ENCODE measurements at places on chromosomes 16 and 17. TPM values are rescaled to one million over a fixed set of nuclear protein-coding genes. Genes with fewer than 3 reads are reported as not detected.

DNA sequence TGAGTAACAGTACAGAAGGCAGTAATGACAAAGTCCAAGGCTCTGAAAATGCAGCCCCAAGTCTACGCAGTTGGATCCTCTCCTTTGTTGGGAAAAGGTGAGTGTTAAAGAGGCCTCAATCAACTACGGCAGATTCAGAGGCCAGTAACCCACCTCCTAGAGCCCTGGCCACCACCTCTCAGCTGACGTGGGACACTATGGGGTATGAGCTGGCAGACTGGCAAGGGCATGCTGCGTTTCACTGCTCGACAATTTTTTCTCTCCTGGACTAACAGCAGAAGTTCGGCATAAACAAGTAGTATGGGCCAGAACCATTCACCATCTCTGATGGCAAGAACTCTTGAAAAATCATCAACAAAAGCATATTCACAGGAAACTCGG lies 17.2 kb downstream of the NCBP3 start:
- no peak for DNase-seq

GRCh38 chr17:33927732-33928133 lies 327.4 kb upstream of the CCL2 start:
- no peak for DNase-seq

GRCh38 chr17:48478224-48479013 lies 48.4 kb upstream of the SKAP1 start:
- no peak for DNase-seq

DNA sequence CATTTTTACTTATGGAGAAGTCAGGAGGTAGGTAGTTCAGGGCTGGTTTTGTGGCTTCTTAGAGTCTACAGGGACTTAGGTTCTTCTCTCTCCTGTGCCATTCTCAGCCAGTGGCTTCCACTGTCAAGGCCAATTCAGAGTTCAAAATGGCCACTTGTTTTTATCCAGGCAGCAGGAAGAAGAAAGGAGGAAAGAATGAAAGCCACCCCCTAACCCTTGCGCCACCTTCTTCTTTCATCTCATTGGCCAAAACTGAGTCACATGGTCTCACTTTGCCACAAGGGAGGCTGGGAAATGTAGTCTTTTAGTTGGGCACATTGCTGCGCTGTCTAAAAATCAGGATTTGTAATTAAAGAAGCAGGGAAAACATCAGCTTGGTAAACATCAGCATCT lies 60.8 kb upstream of the MED9 start:
- no peak for DNase-seq

DNA sequence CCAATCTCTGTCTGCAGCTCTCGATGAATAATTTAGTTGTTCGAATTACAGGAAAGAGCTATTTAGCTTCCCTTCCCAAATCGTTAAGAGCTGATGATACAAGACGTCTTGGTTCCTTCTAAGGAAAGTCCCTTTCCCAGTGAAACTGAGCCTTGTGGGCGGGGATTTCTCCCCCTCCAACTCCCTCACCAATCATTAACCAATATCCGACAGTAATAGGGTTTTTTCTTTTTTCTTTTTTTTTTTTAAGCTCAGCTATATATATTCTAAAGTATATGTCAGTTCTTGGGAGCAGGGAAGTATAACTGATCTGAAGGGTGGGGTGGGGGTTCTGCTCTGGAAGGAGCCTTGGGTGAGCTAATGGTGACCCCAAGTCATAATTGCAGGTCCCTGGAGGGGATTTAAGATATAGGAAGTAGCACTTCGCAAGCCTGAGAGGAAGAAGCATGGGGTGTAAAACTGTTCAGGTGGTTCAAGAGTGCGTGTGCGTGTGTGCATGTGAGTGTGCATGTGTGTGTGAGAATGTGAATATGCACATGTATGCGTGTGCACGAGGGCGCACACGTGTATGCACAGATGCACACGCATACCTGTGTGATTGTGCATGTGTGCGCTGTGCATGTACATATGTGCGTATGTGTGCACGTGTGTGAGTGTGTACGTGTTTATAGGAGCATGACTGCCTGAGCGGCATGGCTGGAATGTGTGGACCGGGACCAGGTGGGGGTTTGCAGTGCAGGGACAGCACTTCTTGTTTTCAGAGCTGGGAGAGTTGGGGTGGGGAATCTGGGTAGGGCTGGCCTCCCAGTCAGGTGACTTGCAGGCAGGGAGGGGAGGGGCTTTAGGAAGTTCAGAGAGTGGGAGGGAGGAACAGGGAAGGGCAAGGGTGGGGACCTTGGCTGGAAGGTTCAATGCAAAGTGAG lies 42.7 kb downstream of the SOCS3 start:
- no peak for DNase-seq

GRCh38 chr17:340074-340473 lies 12.5 kb downstream of the RPH3AL start:
- no peak for DNase-seq

- no peak for DNase-seq
Measured at GRCh38 chr17:76276461-76277299, 11.5 kb downstream of the UBALD2 start.

Gene TEX19
- 0.18 TPM for total RNA-seq

- no peak for DNase-seq
Measured at GRCh38 chr17:14261406-14261805, 24.7 kb upstream of the CDRT15 start.

Gene CIBAR2
- total RNA-seq: not detected

DNA sequence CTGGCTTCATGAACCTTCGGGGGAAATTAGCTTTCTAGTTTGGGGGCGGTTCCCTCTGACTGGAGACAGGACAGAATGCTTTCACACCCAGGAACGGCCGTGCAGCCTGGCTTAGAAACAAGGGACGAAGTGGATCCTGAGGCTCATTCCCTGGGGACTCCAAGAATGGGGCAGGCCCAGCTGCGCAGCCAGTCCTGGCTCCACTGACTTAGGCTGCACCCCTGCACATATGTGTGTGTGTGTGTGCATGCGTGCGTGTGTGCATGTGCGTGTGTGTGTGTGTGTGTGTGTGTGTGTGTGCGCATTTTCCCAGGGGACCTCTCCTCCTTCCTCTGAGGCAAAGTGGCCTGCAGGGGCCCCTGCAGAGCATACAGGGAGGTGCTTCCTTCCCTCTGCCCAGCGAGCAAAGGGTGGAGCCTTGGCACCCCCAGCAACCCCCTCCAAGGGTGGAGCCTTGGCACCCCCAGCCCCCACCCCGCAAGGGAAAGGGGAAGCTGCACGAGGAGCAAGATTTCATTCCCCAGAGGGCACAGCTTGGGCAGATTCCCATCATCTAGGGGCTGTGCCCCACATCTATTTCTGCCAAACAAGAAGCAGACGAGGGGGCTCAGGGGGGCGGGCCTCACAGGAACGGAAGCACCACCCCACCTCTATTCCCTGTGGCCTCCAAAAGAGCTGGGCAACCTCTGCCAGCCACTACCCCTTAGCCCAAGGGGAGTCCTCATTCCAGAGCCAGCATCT lies 97.6 kb upstream of the CBX4 start:
- DNase-seq: no peak

DNA sequence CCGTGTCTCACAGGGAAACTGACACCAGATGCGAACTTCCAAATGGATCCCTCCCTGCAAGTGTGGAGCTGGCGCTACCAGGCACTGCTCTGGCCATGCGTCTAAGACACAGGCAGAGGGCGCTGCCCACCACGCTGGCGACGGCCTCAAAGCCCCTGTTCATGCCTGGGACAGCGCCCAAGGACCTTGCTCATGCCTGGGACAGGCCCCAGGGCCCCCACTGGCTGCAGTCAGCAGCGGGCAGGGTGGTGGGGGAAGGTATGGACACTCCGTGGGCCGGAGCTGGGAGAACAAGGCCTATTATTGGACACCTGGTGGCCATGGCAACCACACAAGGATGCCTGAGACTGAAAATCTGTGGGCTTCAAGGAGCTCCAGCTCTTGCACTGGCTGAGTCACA lies 8.8 kb downstream of the ZG16B start:
- DNase-seq: peak; percentile 70

DNA sequence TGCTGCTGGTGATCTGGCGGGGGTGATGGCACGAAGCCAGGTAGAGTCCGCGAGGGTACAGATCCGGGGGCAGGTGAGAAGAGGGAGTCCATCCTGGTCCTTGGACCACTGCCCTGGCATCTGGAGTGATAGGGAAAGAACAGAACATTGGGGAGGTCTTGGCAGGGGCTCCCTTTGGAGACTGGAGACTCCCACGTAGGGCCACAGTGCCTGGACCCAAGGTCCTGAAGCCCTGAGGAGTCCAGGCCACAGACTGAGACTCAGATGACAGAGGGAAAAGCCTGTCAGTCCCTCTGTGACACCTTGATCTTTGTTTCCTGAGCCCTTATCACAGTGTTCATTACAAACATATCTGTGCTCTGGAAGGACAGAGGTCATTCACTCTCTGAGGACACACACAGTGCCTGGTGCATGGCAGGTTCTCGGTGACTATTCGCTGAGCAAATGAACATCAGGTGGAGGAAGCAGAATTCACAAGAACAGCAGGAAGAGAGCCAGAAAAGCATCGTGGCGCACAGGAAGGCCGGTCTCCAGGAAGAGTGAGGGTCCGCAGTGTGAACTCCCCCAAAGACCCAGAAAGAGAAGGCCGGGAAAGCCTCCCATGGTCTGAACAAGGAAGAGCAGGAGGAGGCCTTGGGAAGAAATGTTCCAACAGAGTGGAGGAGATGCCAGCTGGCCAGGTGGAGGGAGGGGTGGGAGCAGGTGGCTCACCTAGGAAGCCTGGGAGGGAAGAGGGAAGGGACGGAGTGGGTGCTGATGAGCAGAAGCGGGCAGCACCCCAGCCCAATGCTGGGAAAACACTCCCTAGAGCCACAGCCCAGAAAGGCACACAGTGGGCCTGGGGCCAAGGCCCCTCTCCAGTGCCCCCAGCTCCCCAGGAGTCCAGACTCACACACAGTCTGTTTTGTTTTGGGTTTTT lies 20.5 kb downstream of the PEMT start:
- no peak for DNase-seq

DNA sequence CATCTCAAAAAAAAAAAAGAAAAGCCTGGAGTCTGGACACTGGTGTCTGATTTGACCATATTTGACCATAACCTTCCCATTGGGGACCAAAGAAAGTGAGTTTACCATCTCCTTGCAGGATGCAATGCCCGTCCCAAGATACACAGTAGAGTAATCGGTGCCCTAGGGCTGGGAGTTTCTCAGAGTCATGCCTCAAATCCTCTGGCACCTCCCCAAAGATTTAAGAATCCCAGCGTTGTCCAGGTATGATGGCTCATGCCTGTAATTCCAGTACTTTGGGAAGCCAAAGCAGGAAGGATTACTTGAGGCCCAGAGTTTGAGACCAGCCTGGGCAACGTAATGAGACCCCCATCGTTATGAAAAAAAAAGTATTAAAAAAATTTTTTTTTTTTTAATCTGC lies 5.0 kb downstream of the PITPNM3 start:
- no peak for DNase-seq

GRCh38 chr17:31295489-31295871 lies 1.6 kb downstream of the OMG start:
- no peak for DNase-seq

GRCh38 chr17:36501351-36501750 lies 14.9 kb downstream of the ZNHIT3 start:
- no peak for DNase-seq

DNA sequence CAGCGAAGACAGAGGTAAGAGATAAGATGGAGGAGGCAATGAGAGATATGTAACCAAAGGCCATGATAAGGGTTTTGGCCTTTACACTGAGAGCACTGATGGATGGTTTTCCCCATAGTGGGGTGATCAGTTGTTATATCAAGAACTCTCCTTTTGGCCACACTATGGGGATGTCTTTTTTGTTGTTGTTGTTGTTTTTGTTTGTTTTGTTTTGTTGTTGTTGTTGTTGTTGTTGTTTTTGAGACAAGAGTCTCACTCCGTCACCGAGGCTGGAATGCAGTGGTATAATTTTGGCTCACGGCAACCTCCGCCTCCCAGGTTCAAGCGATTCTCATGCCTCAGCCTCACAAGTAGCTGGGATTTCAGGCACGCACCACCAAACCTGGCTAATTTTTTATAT lies 244.8 kb upstream of the DYNLRB2 start:
- no peak for DNase-seq

Gene CCL2
- total RNA-seq: not detected

Gene CRYBA1
- total RNA-seq: not detected

- DNase-seq: no peak
Measured at GRCh38 chr17:72264682-72265405, 144.0 kb downstream of the SOX9 start.

DNA sequence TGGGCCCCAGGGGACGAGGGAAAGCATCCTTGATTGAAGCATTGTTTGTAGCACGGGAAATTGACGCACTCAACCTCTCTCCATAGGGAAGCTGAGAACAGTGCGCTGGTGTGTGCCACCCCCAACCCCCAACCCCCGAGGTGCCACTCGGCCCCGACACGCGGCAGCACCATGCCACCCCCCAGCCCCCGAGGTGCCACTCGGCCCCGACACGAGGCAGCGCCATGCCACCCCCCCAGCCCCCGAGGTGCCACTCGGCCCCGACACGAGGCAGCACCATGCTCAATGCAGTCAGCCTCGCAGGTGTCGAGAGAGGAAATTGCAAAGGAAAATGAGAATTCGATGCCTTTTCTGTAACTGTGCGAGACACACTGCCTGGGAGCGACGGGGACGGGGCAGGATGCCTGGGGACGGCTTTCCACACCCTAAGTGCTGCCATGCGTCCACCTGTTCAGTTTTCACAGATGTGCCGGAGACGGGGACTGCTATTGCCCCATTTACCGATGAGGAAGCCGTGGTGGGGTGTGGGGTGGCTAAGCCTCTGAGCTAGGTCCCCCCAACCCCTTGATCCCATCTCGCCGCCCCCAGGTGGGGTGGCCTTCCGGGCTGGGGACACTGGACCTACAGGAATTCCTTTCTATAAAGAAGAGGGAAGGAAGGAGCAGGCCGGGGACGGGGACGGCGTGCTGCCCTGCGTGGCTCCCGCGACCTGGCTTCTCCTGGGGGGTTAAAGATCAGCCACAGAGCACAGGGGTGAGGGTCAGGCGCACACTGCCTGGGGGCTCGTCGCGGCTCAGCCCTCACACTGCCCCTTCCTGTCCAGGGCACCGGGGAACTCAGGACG lies 9.8 kb downstream of the CBFA2T3 start:
- no peak for DNase-seq

- DNase-seq: no peak
Measured at GRCh38 chr16:67528222-67528869, at the start of gene RIPOR1. Gene RIPOR1 (plus strand): TSS chr16:67528829. CDS start chr16:67538447, 9,618 bp downstream.

- DNase-seq: no peak
Measured at GRCh38 chr16:72827866-72828265, 220.1 kb downstream of the ZFHX3 start.

Gene LDHD
- total RNA-seq: 0.64 TPM

Gene TLCD3B
- 14.1 TPM for total RNA-seq

DNA sequence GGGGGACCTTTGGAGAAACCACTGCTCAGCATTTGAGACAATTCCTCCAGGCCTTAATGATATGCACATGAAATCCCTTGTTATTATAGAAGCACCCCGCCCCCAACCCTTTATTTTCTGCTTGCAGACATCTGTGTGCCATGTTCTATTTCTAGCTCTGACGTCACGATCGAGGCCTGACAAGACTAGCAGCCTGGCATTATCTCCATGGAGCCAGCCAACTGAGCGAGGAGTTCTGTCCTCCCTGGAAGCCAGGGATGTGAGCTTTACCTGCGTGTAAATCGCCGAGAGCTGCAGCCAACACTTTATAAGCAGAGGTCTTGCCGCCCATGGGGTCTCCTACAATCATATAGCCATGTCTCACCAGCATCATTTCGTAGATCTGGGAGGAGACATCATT lies 116.9 kb downstream of the DNAH3 start:
- DNase-seq: no peak

Gene ERN2
- not detected for total RNA-seq

GRCh38 chr17:49755663-49756283 lies 8.2 kb downstream of the FAM117A start:
- DNase-seq: no peak

GRCh38 chr16:14310519-14310991 lies 239.4 kb downstream of the MRTFB start:
- DNase-seq: no peak
